Stimulated activated CD8-positive, alpha-beta memory T cell treated with anti-CD3 and anti-CD28 coated beads, Interleukin-4, amount 100 ng/mL, for 48 hours (primary cell): ENCODE measurements at places on chromosomes 5 and 9.

DNA sequence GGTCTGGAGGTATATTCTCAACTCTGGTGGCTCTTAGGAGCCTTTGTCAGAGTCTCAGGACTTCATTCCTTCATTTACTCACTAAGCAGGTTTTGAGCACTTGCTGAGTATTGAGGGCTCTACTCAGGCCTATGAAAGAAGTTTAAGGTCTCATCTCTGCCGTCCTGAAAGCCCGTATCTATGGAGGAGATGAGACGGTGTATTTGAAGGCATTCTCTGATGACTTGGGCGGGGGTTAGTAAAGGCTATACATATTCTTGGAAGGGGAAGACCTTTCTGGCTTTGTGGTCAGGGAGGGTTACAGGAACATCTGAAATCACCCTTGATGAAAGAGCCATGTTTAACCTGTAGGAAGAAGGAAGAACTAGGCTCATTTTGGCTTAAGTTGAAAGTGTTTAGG is 21.9 kb downstream of the RASGRF2 start:
- no peak for DNase-seq

- no peak for DNase-seq
Measured at GRCh38 chr5:33309536-33310345, 131.0 kb upstream of the TARS1 start.

DNA sequence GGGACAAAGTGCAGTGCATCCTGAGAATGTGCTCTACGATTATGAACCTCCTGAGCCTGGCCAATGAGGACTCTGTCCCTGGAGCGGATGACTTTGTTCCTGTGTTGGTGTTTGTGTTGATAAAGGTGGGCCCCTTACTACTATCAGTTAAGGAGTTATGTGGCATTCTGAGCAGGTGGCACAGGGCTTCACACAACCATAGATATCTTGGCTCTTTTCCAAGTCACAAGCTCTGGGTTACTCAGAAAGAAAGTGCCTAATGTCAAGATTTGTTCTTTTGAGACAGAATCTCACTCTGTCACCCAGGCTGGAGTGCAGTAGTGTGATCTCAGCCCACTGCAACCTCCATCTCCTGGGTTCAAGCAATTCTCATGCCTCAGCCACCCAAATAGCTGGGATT is 99.0 kb downstream of the GAPVD1 start:
- DNase-seq, result no peak

DNA sequence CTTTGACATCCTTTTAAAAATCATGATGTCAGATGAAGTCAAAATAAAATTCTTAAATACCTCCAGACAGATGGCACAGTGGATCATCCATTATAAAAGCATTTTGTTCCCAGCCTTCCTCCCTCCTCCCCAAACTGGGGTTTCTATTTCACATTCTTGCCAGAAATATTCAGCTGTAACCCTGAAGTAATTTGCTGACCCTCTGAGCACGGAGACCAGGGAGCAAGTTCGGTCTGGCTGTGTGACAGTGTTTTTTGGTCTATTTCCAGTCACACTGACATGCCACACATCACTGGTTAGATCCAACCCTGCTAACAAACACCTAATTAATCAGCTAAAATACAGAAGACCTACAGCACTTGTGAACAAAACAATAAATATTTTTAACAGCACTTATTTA is 126.2 kb upstream of the DMRT1 start:
- DNase-seq, result no peak

DNA sequence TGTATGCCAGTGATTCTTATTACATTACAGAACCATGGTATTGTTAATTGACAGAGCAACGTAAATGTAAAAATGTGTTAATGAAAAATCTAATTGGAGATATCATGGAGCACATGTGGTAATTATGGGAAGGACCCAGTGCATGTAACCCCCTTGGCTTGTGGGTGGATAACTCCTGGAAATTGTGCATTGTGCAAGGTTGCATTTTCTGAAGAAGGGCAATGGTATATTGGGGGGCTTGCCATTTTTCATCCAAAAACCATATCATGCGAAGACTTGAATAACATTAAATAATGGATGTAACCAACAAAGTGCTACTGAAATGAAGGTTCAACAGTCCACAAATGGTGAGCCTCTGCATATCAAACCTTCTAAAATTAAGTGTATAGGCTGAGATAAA is 47.6 kb downstream of the BASP1 start:
- DNase-seq, result no peak

- no peak for DNase-seq
Measured at GRCh38 chr5:77444356-77444755, 47.8 kb downstream of the WDR41 start.

DNA sequence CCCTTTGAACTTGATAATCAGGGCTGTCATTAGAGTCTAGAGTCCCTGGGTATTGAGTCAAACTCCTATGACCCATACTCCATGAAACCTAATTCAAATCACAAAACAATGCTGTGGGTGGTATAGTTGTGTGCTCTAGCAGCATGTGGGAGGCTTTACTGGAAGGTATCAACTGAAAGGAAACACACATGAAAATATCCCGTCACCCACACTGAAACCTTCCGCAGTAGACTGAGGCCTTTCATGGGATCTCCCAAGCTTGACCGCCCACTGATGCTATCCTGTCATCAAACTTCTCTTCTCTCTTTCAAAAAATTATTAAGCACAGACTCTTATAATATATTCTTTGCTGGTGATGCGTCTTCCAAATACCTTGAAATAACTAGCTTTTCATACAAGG is 569.1 kb upstream of the MEF2C start:
- DNase-seq, result no peak

DNA sequence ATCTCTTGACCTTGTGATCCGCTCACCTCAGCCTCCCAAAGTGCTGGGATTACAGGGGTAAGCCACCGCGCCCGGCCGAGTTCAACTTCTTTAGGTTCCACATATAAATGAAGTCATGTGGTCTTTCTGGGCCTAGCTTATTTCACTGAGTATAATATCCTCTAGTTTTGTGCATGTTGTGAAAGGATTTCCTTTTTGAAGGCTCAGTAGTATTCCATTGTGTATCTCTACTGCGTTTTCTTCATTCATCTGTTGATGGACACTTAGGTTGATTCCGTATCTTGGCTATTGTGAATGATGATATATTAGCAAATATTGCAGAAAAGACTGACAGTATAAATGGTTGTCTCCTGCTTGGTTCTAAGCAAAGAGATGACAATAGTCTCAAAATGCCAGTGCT is 20.1 kb downstream of the ODF2 start:
- DNase-seq, result no peak

GRCh38 chr5:77083088-77083487 is 4.0 kb downstream of the ZBED3 start:
- no peak for DNase-seq

GRCh38 chr9:121217609-121218292 is 16.1 kb upstream of the RAB14 start:
- DNase-seq, result no peak

- no peak for DNase-seq
Measured at GRCh38 chr5:67426961-67427849, 230.6 kb upstream of the CD180 start.

GRCh38 chr9:3436629-3437420 is 89.0 kb downstream of the RFX3 start:
- no peak for DNase-seq

DNA sequence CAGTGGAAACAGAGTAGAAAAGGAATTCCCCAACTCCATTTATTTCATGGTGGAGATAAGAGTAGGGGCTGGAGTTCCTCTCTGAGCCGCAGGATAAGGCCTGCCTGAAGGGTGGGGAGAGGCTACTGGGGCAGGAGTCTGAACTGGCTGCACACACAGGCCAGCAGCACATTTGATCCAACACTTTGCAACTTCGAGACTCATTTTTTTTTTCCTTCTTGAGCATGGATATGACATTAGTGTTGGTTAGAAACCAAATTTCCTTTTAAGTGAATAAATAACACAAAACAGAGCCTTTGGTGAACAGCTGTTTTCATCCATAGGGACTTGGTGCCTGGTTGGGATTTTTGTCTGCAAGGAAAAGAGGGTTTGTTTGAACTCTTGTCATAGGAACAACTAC is 76.6 kb downstream of the RALGPS1 start:
- no peak for DNase-seq

DNA sequence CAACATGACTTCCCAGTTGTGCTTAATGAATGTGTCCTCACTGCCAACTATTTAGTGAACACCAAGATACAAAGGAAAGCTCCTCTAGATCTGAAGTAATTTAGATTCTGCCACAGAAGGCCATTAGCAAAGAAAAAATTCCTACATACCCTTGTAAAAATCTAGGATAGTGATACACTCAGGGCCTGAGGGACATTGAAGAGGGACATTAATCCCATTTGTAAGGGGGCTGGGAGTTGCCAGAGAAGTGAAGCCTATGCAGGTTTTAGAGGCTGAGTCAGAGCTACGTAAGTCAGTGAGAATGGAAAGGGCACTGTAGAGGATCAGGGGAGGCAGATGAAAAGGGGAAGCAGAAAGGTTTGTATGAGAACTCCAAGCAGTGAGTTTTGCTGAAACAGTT is 286.9 kb upstream of the TARS1 start:
- no peak for DNase-seq

GRCh38 chr5:77851176-77852067 is 75.3 kb upstream of the TBCA start:
- DNase-seq, result no peak

- DNase-seq, result no peak
Measured at GRCh38 chr9:128340691-128341434, 536 bp downstream of the SLC27A4 start.

GRCh38 chr9:97788763-97789663 is 64.0 kb upstream of the FOXE1 start:
- DNase-seq, result no peak

GRCh38 chr9:27453860-27454553 is 70.1 kb upstream of the IFNK start:
- no peak for DNase-seq

DNA sequence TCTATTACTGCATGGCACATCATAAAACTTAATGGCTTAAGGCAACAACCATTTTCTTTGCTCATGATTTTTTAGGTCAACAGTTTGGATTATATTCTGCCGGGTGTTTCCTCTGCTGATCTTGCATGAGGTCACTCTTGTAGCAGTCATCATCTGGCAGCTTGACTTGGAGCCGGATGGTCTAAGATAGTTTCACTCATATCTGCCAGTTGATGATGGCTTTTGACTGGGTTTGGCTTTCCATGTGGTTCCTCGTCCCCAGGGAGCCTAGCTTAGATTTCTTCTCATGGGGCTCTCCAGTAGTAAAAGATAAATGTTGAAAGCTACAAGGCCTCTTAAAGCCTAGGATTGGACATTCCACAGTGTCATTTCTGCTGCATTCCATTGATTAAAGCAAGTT is 27.4 kb downstream of the LNPEP start:
- no peak for DNase-seq

DNA sequence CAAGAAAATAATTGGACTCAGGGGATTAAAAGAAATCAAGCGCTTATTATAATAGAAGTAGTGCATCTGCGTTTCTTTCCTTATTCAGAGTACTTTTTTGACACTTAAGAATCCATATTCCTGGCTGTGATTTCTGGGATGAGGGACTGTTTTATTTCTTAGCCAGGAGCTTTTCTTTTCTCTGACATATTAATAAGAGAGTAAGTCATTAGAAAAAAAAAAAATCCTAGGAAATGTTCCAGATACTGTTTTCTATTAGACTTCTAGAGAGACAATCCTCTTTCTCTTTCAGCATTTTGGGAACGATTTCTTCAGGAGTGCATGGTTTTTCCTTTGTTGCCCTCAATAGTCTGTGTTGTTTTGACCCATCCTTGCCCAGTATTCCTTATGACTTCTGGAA is 8.3 kb upstream of the ABCA1 start:
- no peak for DNase-seq

DNA sequence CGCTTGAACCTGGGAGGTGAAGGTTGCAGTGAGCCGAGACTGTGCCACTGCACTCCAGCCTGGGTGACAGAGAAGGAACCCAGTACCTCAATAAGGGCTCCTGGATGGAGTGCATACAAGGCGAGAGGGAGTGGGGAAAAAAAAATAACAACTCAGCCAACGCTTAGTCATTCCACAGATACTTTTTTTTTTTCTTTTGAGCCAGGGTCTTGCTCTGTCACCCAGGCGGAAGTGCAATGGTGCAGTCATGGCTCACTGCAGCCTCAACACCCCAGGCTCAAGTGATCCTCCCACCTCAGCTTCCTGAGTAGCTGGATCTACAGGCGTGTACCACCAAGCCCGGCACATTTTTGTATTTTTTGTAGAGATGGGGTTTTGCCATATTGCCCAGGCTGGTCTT is 59.5 kb upstream of the GGTA1 start:
- no peak for DNase-seq

DNA sequence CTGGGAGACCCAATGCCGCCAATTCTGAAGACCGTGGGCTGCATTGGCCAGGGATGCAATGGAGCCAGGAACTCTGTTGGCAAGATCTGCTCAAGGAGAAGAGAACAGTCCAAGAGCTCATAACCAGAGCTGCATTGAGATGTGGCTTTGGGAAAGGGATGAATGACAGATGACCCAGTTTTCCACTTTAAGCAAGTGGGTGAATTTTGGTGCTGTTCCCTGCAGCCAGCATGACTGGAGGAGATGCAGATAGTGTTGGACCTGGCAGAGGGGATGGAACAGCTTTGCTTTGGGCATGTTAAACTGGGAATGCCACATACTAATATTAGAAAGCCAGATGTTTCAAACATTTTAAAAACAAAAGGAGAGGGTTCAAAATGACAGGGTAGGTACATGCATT is 143.1 kb downstream of the FSTL4 start:
- no peak for DNase-seq

DNA sequence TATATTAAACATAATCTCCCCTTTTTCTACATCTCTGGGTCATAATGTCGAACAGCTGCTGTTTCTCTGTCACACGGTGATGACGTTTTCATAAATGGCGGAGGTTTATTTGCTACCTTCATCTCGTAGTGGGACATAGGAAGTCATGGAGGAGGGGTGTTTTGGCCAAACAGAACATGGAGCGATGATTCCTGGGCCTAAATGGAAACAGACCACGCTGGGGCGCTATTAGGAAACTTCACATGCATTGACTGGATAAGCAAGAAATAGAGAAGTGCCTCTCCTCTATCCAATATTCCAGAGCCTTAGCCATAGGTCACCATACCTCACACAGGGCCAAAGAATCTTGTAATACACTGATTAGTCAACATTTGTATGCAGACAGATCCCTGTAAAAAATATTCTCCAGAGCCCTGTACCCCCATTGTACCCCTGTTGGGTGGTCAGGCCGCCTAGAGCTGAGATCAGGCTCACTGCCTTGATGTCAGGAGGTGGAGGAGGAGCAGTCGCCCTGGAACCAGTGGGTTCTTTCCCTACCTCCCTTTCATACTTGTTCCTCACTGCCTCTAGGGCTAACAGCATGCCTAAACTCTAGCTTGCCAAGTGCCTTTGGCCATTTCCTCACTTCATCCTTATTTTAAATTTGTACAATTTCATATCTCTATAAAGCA is 77.8 kb upstream of the SPIN1 start:
- DNase-seq, result no peak

- DNase-seq, result no peak
Measured at GRCh38 chr9:131999692-132000551, 79.7 kb downstream of the MED27 start.

DNA sequence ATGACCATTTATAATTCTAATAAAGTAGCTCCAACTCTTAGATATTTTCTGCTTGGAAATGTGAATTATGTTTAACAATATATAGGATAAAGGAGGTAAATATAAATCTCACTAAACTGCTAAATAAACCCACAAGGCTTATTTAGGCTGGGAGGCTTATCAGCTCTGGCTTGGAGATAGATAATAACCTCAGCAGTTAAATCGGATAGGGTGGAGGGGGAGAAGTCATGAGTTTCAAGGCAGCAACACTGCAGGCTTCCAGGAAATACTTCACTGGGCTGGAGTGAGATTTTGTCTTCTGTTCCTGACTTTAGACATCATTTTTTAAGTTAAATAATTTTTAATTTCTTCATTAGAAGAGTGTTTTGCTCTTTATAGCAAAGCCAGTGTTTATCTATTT is 80.0 kb upstream of the ITGA2 start:
- no peak for DNase-seq
